ENCODE measurements at places on chromosomes 16 and 17.

DNA sequence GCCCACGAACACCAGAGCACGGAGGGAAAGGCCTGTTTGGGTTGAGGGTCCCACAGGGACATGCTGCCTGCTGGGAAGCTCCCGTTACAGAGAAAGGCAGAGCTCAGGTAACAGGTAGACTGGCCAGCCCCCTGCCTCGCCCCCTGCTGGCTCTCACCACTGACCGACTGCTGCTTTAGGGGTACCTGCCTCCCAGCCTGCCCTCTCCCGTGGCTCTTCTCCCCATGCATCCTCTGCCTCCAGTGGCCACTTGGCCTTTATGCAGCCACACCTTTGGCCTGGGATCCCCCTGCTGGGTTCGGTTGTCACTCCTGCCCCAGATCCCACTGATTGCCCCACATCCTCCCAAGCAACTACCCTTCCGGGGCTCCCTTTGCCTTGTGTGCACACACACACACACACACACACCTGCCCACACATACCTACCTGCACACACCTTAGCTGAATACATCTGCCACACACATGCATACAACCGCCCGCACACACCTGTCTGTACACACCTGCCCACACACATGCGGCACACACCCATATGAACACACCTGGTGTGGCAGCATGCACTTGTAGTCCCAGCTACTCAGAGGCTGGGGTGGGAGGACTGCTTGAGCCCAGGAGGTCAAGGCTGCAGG is 7.1 kb downstream of the MCRIP1 start:
- DNase-seq = peak; percentile 67

DNA sequence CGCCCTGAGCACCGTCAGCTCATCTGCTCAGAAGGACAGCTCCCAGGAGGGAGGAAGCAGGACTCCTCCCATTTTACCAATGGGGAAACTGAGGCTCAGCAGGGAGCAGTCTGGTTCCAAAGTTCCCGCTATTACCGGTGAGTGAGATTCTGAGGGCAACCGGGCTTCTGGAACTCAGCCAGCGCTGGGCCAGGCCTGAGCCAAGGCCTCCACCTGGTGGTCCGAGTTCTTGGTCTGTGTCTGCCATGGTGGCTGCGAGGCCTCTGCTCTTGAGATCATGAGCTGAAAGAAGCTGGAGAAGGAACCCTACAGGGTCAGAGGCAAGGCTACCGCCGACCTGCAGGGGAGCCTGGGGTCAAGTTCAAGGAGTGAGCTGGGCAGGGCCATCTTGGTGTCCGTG is 110.8 kb upstream of the GSE1 start:
- DNase-seq = no peak

DNA sequence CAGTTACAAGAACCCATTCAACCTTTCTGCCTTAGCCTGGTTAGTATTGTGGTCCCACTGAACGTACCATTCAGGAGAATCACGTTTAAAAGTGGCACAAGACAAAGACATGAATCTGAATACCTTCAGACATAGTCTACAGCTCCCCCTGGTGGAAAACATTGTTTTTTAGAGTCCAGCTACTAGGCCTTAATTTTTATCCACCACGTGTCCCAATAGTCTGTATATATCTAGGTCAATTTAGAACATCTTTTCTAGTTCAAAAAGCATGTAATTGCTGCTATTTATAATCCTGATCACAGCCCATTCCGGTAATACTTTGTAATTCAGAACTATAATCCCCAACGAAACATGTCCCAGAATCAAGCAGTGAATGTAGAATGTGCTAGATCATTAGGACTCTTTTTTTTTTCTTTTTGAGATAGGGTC is 13.7 kb upstream of the GUCY2D start:
- DNase-seq = no peak

GRCh38 chr16:4891886-4892216 is 44.6 kb downstream of the UBN1 start:
- no peak for DNase-seq

DNA sequence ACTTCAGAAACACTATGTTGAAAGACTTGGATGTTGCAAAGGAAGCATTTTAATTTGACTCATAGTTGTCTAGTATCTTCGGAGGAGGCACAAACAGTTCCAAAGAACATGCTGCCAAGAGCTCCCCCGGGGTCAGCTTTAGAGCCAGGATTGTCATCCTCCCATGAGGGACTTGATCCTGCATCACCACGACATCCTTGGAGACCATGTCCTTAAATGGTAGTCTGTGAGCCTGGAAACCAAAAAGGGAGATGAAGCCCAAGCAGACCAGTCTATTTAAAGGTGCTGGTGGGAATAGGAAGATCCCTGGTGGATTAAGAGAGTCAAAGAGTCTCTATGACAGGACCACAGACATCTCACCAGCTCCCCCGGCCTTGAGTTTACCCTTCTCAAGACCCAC is 33.3 kb upstream of the DYNLRB2 start:
- DNase-seq = no peak

- no peak for DNase-seq
Observed at GRCh38 chr17:19663097-19663496, 14.5 kb downstream of the ALDH3A2 start.

- DNase-seq = no peak
Observed at GRCh38 chr16:49828533-49829267, 27.2 kb downstream of the ZNF423 start.

- no peak for DNase-seq
Observed at GRCh38 chr16:86735727-86736126, 157.4 kb downstream of the FOXL1 start.

DNA sequence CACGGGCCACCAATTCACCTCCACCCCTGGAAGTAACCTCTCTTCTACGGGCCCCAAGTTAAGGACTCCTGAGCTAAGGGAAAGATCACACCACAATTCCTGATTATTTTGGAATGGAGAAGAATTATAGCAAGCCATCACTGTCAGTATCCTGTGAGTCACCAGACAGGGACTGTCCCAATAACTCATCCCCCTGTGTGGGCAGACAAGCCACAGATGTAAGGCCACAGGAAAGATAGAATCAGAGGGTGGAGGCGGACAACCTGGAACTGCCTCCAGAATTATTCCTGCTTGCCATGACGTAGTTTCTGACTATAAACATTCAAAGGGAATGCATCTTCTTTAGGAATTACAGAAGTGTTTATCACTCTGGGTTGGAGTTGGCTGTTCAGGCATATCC is 5.8 kb upstream of the MYO1D start:
- DNase-seq = no peak

DNA sequence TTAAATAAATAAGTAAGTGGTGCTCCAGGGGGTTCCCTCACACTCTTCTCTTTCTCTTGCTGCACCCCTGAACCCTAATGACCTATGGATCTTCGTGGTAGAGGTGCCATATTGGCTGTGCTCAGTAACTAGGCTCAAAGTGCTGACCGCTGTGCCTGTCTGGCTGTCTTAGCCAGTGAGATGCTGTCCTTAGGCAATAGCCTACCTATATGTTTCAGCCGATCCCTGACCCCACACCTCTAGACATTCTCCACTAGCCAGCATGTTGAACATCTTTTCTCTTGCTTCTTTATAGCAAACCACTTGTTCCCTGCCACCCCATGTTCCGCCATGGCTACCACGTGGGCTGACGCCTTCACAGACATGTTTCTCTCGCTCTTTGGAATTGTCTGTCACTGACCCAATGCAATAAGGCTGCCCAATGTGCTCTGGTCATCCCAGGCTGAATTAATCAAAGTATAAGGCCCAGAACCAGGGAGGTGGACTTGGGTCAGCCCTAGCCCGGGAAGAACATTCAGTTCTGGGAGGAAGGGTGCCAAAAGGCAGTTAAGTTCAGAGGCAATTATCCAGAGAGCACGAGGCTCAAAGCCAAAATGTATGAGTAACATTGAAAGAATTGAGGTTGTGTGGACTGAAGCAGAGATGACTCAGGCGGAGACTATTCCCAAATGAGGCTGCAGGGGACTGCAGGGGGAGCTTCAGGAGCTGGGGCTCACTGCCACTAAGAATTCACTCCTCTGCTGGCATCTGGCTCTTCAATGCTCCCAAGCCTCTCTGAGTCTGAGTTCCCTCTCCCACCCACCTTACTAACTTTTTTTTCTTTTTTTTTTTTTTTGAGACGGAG is 28.7 kb upstream of the TNRC6A start:
- peak; percentile 77 for DNase-seq

DNA sequence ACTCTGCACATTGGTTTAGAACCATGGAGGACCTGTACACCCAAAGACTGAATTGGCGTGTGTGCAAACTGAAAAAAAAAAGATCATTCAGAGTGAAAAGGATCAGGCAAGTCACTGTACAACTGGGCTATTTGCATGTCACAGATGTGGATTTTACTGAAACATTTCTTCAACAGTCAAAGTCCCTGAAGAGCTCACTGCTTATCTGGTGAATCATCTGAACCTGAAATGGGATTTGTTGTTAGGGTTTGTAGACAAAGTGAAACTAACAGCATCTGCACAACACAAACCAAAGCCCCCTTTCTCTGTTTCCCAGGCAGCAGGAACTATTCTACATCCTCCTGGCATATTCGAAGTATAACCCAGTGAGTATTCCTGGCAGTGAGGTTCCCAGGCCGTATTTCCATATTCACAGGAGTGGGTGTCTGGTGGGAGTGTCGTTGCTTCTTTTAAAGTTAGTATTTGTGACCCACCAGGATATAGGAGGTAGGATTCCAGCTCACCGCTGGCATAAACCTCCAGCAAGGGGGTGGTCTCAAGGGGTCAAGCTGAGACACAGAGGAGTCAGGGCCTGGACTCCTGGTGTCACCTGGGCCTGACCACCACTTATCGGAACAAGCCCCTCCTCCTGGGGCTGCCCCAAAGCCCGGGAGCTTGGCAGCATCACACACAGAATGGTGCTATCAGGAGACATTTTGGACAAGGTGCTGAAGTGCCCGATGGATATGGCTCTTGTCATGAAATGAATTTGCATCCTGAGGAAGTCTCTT is 80.9 kb downstream of the GOSR1 start:
- no peak for DNase-seq

DNA sequence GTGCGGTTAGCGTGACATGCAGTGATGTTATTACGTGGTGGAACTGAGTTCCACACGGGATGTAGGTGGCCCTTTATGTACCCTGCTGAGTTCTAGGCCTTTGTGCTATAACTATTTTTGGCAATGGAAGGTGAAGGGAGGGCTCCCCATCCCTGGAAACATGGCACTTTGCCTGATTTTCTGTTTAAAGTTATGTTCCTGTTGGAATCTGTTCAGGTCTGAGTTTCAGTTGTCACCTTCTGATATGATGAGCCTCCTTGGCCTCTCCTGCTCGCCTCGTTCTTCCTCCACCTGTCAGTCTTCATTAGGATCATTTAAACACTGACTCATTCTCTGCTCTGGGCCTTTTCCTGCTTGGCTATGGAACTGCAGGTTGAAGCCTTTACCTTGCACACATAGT is 200.6 kb downstream of the FTO start:
- no peak for DNase-seq

DNA sequence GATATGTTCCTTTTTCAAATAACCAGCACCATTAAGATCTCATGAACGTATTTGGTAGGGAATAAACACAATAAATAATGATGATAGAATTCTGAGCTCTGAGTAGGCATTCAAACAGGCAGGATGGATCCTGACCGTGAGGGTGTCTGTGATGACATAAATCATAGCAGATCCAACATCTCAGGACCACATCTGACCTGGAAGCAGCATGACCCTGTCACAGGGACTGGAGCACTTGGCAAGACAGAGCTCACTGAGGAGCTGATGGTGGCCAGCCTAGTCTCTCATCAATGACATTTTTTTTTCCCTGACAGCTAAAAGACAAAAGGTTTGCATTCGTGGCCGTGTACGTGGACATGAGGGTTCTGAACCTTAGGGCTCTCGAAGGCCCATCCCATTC is 337.5 kb downstream of the NPIPA8 start:
- DNase-seq = no peak

DNA sequence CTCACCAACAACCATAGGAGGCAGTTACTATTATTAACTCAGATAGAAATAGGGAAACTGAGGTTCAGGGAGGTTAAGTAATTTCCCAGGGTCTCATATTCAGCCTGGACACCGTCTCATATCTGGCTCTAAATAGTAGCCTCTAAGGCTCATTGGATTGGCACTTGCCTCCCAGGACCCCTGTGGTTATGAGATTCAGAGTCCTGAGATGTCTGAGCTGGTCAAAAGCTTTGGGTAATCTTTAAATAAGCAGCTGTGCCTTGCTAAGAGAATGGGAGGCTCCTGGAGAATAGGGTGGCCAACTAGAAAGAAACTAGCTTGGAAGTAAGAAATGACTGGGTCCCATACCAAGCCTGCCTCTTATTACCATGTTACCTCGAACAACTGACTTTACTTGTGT is 50.3 kb upstream of the CRHR1 start:
- peak; percentile 4 for DNase-seq

GRCh38 chr17:51901242-51901641 is 257.3 kb downstream of the CA10 start:
- peak; percentile 56 for DNase-seq

DNA sequence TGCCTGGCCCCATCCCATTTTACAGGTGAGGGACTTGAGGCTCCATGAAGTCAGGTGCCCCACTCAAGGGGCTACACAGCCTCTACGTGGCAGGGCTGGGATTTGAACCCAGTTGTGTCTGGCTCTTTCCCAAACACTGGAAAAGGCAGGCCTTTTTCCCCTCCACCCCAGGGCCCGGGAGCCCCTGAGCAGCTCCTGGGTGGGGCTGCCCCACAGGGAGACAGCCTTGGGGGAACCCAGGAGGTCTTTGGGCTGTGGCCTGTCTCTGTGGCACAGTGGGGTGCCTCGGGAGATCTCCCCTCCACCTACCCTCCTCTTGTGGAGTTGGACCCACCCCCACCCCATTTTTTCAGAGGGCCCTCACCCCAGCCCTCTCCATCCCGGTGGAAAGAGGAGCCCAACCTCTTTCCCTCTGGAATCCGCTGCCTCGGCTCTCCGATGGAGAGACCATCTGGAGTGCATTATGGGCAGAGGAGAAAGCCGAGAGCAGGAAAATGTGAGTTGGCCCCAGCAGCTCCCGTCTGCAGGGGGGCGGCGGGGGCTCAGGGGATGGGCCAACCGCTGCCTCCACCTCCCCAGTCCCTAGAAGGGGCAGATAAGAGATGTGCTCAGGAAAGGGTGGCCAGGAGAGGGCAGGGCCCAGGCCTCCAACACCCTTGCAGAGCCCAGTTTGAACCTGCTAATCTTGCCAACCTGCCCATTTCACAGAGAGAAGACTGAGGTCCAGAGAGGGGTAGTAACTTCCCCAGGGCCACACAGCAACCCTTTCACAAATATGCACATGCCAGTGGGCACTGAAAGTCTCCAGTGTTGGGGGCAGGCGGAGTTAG is 15.4 kb upstream of the TMEM92 start:
- peak; percentile 41 for DNase-seq

GRCh38 chr16:81568749-81569087 is 124.1 kb downstream of the CMIP start:
- DNase-seq = no peak

GRCh38 chr16:54484700-54485099 is 198.1 kb upstream of the IRX3 start:
- DNase-seq = no peak

DNA sequence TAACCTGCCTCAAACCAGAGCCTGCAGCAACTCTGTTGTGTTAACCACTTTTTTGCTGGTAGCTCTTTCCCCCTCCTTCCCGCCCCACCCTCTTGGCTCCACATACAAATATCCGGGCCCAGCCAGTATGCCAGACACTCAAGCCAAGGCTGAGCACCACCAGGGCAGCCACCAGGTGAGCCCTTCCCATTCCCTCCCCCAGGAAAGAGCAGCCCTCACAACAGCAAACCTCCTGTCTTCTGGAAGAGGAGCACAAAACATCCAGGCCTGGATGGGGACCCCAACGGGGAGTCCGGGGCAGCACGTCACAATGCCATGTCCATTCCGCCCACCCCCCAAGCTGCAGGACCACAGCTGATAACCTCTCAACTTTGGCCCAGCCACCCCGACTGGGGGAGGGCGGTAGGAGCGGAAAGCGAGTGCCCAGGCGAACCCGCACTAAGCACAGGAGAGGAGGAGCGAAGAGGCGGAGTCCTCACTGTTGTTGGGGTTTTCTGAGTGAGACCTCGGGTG is 757 bp downstream of the ORMDL3 start:
- peak; percentile 69 for DNase-seq
